ENCODE measurements at places on chromosomes 1 and 21. TPM values are rescaled to one million over a fixed set of nuclear protein-coding genes. Genes with fewer than 3 reads are reported as not detected.

The ATP13A2 gene
- 13.6 TPM for total RNA-seq

The TEX38 gene
- not detected for total RNA-seq

The RNU1-2 gene
- total RNA-seq: not detected

The ATP1B1 gene
- 342 TPM for total RNA-seq

The ASCL5 gene
- total RNA-seq: not detected
